Fibroblast of the conjunctiva (primary cell): ENCODE measurements at places on chromosomes 2 and 18.

DNA sequence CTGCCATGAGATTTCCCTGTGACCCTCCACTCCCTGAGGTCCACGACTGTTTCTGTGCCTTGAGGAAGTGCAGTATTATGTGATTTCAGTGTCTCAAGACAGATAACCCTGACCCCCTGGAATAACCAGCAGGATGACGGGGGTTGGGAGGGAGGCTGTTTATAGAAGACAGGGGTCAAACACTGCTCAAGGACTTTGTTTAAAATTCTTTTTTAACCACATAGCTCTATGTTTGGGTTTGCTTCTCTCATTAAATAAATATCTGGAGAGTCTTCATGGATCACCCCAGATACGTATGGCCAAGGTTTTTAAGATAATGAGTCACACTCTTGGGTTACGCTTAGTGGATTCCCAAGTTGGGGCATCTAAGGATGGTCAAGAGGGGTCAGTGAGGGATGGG lies 523.8 kb upstream of the TNP1 start:
- DNase-seq: no peak

- DNase-seq: peak; percentile 43
Measured at GRCh38 chr2:213119061-213119809, 32.2 kb downstream of the IKZF2 start.

- DNase-seq: no peak
Measured at GRCh38 chr2:70768590-70769085, 638 bp upstream of the ADD2 start.

GRCh38 chr2:151999053-151999452 lies 99.8 kb downstream of the CACNB4 start:
- DNase-seq: no peak

- peak; percentile 96 for DNase-seq
Measured at GRCh38 chr2:65436169-65436823, 3.9 kb upstream of the SPRED2 start.

GRCh38 chr18:4430836-4431235 lies 24.3 kb downstream of the DLGAP1 start:
- no peak for DNase-seq

DNA sequence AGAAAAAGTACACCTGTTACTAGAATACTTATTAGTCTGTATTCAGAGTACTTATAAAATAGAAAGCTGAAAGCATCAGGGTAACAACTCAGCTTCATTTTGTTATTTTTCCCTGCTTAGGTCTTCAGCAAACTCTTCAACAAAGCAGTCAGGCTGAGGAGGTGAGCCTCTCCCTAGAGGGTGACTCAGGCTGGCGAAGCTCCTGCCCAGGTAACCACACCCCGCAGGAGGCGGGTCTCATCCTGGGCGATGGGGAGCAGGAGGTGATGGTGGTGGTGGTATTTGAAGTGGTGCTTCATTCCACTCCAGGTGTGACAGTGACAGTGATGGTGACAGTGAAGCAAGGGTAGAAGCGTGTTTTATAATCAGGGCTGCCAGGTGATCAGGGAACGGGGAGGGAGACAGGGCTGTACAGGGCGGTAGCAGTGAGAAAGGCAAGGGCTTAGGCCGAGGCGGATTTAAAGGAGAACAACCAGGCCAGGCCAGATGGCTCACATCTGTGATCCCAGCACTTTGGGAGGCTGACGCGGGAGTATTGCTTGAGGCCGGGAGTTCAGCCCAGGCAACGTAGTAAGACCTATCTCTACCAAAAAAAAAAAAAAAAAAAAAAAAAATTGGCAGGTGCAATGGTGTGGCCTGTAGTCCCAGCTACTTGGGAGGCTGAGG lies 127.1 kb downstream of the SOCS6 start:
- no peak for DNase-seq

DNA sequence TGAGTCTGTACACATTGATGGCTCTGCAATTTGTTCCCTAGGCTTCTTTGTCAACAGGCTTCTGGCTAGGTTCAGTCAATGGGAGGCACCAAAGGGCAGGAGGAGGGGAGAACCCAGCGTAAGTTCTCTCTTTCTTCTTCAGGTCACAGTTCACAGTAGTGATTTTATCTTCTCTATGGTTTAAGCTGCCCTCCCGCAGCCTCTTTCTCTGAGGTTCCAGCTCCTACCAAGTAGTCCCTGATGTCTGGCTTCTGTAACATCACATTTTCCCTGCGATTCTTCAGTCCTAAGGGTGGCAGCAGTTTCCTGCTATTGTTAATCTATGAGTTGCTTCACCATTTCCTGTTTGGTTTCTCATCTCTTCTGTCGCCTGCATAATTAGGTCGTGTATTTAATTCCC lies 107.4 kb downstream of the CPO start:
- no peak for DNase-seq
